NCI-H82 (cell line): ENCODE measurements at places on chromosomes 1 and 21.

- DNase-seq: peak; percentile 61
These were observed 117.0 kb downstream of the CD247 start for GRCh38 chr1:167401260-167401873.

DNA sequence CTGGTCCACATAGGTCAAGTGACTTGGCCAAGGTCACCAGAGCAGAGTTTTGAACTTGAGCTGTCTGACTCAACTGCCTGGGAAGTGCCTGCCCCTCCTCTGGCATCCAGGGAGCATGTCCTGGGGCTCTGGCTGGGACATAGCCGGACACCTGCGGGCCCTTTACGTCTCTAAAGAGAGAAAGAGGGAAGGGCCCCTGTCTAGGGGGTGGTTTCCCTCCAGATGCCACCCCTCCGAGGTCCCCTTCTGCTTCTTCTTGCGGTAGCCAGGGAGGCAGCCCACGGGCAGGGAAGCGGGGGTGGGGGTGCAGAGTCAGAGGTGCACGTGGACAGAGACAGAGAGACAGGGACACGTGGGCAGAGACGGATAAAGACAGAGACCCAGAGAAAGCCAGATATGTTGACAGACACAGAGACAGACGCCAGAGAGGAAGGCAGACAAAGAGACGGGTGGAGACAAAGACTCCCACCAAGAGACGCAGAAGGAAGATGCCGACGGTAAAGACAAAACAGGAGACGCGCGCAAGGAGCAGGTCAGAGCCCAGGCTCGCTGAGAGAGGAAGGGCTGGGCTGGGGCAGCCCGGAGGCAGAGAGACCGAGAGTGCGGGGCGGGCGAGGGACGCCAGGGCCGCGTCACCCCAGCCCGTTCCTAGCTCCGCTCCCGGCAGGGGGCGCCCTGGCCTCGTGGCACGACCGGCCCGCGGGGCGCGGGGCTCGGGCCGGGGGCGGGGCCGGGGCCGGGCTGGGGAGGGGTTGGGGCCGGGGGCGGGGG lies 458 bp upstream of the ALPL start:
- peak; percentile 90 for DNase-seq

DNA sequence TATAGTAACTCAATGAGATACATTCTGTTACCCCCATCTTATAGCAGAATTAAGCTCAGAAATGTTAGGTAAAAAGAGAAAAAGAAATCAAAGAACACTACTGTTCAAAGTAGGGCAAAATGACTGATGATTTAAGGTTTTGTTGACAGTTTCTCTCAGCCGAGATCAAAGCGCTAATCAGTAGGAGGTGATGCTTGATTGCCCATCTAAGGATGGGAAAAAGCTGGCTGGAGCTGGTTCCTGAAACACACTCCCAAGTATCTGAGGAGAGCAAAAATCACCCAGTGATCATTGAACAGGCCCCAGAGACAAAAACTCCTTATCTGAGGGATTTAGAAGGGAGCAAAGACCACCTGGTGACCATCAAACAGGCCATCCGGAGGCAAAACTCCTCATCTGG lies 64.5 kb upstream of the CSF1 start:
- DNase-seq: no peak

DNA sequence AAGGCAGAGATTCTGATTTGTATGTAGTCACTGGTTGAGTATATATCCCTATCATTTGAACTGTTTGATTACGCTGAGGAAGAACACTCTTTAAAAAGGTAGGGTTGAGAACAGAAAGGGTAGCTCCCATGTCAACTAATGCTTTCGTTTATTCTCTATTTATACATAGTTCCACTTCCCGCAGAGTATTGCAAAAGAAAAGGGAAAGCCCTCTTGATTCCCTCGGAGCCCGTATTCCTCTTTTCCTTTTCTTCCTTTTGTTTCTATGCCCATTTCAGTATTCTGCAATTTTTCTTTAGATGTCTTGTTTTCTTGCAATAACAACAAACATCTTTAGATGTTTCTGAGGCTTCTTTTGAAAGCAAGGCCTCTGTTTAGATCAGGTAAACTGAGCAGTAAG lies 78.2 kb downstream of the DNTTIP2 start:
- DNase-seq: no peak

DNA sequence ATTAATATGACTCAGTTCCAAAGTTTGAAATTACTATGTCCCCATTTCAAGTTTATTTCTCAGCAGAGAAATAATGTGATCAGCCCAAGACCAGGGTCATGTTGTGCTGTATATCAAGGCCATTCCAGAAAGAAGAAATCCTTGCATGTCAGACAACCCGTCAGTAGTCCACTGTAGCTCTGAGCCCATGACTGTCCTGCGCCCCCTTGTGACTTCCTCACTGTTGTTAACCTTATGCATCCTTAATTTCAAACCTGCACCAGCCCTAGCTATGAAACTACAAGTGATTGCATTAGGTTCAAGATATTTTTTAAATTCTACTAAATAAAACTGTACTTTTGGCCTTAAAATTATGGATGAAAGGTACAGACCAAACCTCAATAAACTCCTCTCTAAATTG lies 133.0 kb downstream of the LRRC7 start:
- DNase-seq: peak; percentile 42

- DNase-seq: no peak
These were observed 32.2 kb upstream of the RNF11 start for GRCh38 chr1:51203874-51204245.

DNA sequence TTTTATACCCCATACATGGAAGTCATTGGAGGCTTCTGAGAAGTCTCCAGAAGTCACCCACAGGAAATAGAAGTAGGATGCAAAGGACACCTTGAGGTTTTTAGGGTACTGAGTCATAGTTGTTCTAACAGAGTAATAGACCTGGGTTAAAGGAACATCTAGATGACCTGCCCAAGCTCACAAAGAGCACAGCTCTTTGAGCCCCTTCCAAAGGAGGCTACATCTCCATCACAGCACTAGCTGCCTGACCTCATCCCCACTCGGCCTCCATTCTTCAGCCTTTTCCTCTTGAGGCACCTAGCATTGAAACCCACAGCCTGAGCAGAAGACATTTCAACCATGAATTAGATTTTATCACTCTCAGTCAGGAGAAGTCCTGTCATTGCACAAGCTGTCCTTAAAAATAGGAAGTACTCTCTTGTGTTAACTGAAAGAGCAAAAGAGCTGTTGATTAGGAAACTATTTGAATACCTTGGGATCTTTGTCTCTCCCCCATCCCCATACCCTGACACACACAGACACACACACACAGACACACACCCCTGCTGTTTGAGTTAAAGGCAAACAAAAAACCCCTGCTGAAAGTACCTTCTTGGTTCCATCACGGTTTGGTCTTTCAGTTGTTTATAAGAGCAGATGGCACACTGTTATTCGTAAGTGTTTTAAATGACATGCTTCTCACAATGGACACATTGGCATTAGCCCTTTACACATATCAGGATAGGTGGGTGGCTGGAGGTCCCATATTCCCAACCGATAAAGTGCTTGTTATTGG lies 22.2 kb downstream of the MKNK1 start:
- no peak for DNase-seq

- DNase-seq: no peak
These were observed 10.2 kb downstream of the SPSB1 start for GRCh38 chr1:9302745-9303524.

DNA sequence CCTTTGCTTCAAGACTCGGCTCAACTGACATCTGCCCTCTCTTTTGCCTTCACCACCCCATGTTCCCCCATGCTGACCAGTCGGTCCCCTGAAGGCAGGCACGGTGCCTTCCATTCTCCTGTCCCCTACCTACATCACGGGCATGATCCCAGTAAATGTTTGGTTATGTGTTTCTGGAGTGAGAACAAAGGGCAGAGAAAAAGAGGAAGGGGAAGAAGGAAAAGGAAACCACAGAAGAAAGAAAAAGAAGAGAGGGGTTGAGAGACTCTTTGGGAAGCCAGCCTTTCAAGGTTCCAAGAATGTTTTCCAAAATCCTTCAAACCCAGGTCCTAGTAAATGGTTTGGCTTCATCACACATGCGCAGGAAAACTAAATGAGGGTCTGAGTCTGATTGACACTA lies 84.9 kb downstream of the CDC7 start:
- no peak for DNase-seq

DNA sequence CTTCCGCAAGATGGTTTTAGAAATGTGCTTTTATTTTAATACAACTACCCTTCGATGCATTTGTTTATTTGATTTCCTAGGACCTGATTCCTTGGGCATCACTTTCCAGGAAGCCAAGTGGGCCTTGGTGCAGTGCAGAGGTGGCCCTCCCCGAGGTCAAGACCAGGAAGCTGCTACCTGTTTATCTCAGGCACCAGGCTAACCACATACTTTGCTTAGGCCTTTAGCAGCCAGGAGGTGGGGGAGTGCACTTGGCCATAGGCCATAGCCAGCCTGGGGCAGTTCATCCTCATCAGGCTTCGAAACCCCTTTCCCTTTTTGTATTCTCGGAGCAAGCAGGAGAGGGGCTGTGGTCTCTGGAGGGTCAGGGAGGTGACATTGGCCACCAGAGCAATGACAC lies 45.4 kb downstream of the SMYD2 start:
- no peak for DNase-seq

- DNase-seq: peak; percentile 66
These were observed 36.3 kb upstream of the IL10 start for GRCh38 chr1:206808615-206809014.

DNA sequence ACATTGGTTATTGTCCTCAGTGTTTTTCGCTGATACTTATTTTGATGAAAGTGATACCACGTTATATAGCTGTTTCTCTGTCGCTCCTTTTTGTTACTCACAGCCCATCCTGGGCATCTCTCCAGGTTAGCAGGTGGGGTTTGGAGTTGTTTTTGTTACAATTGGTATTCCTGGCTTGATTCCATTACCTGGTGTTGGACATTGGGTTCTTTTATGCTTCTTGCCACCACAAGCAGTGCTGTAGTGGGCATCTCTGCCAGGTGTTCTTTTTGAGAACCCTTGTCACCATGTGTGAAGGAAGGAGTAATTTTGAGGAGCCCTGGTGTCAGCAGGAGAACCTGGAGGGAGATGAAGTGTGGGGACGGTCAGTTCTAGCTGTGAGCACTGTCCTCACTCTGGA lies 47.5 kb upstream of the PWP2 start:
- DNase-seq: no peak

GRCh38 chr1:43352881-43353280 lies 5.9 kb upstream of the CDC20 start:
- DNase-seq: no peak

DNA sequence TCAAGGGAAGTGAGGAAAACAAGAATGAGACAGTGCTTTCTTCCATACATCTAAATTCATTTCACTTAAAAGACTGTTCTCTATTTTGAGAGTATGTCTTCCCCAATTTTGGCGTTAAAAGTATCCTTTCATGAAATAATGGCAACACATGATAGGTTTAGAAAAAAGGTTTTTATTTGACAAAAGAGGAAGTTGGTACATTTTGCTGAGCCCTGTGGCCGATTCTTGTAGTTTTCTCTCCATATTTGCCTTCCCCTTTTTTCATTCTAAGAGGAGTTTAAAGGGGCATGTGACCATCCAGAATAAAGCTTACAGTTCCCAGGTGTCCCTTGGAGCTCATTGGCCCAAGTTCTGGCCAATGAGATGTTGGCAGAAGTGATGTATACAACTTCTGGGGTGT lies 140.4 kb upstream of the KCNE2 start:
- no peak for DNase-seq

DNA sequence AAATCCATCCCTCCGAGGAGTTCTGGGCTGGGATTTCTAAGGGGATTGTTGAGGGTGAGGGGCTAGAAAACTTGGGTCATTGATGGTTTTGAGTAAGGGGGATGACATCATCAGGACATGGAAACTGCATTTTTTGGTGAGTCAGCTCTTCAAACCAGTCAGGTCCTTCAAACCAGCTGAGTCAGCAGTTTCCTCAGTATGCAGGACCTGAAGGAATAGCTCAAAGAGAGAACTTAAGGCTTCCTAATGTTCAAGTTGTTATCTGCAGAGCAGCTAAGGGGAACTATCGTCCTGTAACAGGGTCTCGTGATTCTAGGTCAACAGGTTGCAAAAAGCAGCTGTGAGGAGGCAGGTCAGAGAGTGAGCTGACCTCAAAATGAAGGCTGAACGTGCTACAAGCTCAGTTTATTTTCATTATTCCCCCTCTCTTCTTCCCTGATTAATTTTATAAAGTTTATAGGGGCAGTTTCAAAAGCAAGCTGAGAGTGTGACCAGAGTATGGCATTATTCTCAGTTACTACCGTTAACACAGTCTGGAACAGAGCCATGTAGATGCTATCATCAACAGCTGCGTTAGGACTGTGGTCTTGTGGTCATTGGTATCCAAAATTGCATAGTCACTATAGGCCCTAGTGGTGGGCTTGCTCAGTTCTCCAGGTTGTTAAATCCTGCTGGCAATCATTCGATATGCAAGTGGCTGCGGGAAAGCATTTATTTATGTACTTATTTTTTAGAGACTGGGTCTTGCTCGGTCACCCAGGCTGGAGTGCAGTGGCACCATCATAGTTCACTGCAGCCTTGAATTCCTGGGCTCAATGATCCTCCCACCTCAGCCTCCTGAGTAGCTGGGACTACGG lies 10.7 kb upstream of the SDC3 start:
- DNase-seq: no peak

GRCh38 chr1:234408757-234409156 lies 35.5 kb downstream of the COA6 start:
- DNase-seq: no peak

DNA sequence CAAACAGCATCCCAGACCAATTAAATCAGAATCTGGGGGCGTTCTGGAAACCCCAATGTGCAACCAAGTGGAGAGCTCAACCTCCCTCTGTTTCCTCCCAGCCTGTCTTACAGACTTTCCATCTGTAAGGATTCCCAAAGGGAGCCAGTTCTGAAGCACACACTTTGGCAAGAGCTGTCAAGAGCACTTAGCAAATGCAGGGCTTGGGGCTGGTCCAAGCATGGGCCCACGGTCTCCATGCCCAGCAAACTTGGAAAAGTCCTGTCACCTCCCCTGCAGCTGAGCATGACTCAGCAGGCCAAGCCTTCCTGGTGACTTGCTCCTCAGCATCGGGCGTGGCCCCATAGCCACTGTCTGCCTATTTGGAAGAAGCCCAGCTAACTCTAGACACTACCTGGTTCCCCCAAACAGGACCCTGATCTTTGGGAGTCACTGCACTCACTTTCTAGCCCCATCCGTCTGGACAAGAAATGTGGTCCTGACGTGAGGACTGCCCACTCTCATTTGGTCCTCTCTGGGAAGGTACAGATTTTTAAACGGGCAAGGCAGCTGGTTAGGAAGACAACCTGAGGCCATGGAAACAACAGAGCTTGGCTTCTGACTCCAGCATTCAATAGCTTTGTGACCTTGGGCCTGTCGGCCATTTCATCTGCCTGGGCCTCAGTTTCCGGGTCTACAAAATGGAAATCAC lies 16.9 kb downstream of the SLC2A1 start:
- no peak for DNase-seq

DNA sequence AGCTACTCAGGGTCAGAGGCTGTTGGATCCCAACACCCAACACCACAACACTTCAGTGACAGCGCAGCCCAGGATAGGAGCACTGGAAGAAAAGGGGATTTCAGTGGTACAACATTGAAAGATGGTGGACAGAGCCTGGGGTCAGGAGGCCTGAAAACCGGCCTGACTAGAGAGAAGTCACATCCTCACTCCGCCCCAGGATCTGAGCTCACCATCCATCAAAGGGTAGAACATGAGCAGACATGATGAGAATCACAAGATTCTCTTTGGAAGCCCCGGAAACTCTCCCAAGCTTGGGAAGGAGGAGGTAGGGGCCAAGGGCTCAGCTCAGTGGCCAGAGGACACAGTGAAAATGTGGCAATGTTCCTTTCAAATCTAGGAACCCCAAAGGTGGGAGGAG lies 271.3 kb downstream of the NPHP4 start:
- no peak for DNase-seq

GRCh38 chr1:79638382-79638781 lies 631.9 kb upstream of the ADGRL4 start:
- no peak for DNase-seq

GRCh38 chr1:183600136-183600535 lies 9.9 kb upstream of the NCF2 start:
- DNase-seq: no peak
